Activated CD4-positive, alpha-beta T cell treated with anti-CD3 and anti-CD28 coated beads, Interleukin-10, Interleukin-2, amounts not matched to agents 100 ng/mL and 50 ng/mL, durations not matched to agents 16 hours and 8 hours (primary cell): ENCODE measurements at places on chromosomes 2 and 18.

DNA sequence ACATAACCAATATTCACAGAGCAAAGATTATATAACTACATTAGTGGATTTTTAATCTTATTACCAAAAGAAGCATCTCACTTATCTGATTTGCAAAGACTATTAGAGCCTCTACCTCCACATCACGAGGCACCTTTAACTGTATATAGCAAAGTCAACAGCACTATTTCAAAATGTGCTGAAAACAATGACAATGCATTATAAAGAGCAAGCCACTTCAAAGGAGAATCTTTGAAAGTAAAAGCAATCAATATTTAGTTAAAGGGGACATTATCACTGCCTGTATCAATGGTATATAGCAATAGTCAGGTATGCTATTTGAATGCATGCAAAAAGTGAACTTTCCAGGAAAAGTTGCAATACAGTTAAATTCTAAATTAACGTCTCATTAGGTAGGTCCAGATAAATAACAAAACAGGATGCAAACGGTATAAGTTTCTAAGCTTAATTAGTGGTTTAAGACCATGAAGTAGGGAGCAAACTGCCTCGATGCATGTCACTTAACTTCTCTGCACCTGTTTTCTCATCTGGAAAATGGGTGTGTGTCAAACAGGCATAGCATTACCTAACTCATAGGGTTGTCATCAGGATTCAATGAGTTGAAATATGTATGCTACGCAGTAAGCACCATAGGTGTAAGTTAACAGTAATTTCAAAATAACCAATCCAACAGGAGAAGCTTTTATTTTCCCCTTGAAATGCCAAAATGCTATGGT is 31.6 kb downstream of the ATL2 start:
- DNase-seq = no peak

GRCh38 chr2:70851704-70852103 is 16.1 kb upstream of the CD207 start:
- peak; percentile 92 for DNase-seq

- DNase-seq = peak; percentile 7
These were observed 79.3 kb downstream of the SH3RF3 start for GRCh38 chr2:109208071-109208950.

DNA sequence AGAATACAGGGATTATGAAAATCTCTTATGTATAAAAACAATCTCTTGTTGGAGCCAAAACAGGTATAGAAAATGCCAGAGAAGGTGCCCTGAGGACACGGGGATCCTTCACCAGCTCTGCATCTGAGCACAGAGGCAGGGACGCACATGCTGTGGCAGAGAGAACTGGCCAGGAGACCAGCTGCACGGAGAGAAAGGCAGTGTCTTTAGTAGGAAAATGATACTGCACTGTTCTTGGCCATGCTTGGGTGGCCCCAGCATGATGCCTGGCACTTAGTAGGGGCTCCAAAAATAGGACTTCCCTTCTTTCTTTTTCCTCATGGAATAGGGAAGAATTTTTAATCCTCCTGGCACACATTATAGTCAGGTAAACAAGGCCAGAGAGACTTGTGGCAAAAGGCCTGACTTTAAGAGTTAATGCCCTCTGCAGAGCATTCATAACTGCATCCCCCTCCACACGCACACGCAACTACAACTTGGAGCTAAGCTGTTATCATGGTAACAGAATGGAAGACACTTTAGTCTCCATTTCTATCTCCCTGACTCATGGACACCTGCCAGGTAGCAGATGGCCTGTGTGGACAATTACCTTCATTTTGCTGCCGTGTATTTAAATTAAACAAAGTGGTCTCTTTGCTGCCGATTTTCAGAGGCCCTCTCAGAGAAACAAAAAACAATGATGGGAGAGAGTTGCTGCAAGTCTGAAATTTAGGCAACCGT is 59.7 kb upstream of the DNMT3A start:
- no peak for DNase-seq

DNA sequence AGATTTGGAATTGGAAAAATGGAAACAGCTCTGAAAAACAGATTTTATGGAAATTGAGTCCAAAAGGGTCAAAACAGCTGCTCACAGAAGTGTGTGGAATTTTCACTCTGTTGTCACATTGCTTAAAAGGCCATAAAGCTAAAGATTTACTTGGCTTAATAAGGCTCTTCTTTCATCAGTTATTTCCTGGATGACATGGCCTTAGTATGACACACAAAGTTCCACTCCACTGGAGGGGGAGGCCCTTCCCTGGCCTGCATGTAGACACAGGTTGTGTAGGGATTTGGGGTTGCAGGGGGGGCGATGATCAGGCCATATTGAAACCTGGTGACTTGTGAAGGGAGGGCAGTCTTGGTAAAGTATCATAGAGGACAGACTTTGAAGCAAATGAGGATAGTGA is 34.0 kb downstream of the TMEM185B start:
- DNase-seq = no peak

GRCh38 chr2:37894047-37894446 is 31.0 kb upstream of the RMDN2 start:
- peak; percentile 64 for DNase-seq

DNA sequence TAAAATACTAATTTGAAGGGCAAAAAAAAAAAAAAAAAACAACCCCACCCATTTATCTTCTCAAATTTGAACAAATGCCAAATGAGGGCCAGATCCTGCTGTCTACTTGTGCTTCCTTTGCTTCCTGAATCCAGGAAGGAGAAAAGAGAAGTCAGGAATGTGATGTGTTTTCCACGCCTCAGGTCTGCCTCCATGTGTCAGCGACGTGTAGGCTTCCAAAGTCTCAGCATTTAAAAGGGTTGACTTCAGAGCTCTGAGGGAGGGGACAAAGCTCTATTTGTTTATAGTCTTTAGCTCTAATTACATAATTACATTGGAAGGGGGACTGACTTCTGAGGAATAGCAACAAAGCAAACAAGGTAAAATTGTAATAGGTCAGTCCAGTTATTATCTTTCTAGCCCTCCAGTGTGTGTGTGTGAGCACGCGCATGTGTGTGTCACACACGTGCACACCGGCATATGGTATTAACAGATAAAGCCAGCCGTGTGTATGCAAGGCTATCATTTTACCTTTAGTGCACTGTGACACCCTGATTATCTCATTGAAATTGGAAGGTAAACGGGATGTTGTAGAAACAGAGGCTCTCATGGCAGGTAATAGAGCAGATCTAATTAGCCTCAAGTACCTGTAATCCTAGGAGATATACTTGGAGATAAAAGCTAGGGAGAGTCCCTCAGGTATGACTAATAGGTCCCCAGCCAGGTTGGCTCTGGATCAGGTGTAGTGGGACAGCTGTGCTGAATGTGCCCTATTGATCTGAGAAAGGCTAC is 911.4 kb upstream of the ZEB2 start:
- DNase-seq = no peak

GRCh38 chr2:39434233-39434897 is 2.7 kb downstream of the MAP4K3 start:
- DNase-seq = no peak

- no peak for DNase-seq
These were observed 126.7 kb downstream of the TMEM182 start for GRCh38 chr2:102888514-102888913.

- DNase-seq = no peak
These were observed 100.5 kb downstream of the TACR1 start for GRCh38 chr2:75098856-75099255.

DNA sequence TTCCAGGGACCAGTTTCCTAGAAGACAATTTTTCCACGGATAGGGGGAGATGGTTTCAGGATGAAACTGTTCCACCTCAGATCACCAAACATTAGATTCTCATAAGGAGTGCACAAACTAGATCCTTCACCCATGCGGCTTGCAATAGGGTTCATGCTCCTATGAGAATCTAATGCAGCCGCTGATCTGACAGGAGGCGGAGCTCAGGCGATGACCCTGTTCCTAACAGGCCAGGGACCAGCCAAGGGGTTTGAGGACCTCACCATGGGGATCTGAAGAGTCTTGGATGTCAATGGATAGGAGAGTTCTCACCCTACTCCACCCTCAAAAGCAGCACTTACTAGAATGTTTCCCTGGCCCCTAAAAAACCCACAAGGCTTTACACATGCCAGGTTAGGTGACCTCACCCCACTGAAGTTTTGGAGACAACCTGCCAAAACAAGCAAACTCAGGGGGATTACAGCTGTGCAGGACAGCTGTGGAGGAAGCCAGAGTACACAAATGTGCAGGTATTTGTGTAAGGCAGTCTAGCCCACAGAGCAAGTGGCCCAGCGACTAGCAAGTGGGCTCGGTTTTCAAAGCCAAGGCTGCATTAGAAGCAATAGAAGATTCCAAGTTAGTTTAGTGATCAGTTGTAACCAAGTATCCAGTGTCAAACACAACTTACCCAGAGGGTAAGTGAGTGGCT is 3.9 kb downstream of the EVA1A start:
- no peak for DNase-seq

DNA sequence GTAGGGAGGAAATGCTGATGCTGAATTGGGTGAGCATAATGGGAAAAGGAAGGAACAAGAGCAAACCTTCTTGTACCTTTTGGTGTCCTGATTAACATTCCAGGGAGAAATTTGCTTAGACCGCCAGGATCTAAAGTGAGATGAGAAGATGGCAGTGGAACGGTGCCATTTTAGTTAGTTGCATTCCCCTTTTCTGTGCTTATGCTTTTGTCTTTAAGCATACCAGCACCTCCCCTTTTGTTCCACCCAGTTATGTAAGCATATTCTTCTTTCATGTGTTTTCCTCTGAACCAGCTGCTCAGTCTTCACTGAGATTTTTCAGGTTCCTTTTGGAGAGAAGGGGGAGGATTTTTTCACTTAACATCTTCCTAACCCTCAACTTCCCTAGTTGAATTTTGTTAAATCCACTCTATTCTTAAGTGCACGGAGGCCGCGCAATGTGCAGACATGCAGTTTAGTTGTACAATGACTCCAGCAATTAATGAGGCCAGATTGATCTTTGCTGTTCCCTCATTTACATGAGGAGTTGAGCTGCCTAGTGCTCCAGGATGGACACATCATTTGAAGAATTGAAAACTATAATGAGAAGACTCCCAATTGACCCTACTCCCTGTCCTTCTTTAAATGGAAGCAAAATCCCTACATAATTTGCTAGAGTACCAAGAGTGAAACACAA is 73.9 kb downstream of the MAP4K4 start:
- no peak for DNase-seq

- peak; percentile 67 for DNase-seq
These were observed 53.7 kb downstream of the GPD2 start for GRCh38 chr2:156489750-156490465.

DNA sequence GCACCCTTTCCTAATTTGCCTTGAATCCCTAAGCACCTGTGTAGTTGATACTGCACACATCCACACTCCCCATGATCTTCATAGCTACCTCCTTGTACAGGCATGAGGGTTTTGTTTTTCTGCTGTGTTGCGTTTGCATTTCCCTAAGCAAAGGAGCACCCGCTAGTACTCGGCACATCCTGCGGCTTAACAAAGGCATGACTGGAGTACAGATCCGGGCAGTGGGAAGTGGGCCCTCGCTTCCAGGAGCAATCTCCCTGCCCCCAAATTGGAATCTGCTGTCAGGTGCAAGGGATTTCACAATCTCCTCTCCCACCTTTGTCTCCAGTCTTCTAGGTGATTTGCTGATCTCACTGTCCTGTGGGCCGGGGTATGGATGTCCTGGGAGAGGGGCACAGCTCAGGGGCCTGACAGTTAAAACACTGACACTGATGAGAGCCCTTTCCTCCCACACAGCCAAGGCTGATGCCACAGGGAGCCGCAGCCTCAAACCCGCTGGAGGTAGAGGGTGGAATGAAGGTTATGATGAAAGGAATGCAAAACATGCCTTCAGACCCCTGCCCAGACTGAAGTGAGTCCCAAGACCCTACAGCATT is 98.7 kb upstream of the THOC1 start:
- DNase-seq = no peak

GRCh38 chr2:220574038-220574437 is 946.6 kb downstream of the SLC4A3 start:
- DNase-seq = no peak

DNA sequence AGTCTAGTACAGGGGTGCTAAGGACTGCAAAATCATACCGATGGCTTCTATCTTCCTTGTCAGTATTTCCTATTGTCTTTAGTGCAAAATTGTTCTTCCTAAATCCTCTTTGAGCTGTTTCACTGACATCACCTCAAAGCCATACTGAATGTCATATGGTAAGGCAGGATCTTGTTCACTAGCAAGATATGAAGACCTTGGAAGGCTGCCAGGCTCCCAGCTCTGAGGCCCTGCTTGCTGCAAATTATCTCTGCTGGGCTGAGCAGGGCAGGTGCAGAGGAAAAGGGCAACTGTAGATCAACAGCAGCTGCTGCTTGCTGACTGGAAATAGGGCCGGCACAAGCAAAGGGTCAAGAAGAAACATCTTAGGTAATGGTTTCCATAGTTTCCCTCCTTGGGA is 58.2 kb downstream of the PMAIP1 start:
- no peak for DNase-seq
